ENCODE measurements at places on chromosomes 3 and 15.

DNA sequence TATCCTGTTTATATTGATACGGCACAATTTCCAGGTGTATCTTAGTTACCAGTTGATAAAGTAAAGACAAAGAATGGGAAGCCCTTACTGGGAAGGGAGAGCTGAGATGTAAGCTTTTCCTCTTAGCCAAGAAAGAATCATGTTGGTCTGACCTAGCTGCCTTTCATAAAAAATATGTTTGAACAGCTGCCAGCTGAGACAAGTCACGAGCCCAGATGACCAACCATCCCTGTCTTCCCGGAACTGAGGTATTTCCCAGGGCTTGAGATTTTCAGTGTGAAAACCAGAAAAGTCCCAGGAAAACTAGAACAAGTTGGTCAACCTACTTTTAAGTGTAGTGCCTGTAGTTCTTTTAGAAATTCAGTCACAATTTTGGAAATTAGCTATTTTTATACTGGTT is 3.6 kb upstream of the MYH15 start:
- no peak for DNase-seq

GRCh38 chr3:89179355-89180001 is 72.1 kb downstream of the EPHA3 start:
- DNase-seq = no peak

DNA sequence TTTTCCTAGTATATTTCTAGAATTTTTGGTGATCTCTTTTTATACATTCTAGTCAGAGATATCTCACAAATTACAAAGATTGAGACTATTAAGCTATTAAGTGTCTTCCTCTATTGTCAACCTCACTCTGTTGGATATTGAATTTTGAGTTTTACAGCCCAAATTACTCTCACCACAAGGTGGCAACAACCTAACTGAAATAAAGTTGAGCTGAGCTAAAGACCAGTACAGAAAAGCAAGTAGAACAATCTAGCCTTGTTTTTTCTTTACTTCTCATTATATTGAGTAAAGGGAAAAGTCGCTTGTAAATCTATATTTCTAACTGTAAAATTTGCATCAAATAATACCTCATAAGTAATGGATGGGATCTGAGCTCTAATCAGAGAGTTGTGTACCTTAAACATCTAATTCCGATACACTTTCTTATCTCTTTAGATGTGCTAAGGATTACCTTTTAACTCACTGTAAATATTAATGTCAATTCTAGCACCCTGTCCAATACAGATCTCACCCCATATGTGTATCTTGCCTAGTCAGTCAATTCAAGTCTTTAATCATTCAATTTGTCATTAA is 13.6 kb upstream of the COMMD2 start:
- no peak for DNase-seq

DNA sequence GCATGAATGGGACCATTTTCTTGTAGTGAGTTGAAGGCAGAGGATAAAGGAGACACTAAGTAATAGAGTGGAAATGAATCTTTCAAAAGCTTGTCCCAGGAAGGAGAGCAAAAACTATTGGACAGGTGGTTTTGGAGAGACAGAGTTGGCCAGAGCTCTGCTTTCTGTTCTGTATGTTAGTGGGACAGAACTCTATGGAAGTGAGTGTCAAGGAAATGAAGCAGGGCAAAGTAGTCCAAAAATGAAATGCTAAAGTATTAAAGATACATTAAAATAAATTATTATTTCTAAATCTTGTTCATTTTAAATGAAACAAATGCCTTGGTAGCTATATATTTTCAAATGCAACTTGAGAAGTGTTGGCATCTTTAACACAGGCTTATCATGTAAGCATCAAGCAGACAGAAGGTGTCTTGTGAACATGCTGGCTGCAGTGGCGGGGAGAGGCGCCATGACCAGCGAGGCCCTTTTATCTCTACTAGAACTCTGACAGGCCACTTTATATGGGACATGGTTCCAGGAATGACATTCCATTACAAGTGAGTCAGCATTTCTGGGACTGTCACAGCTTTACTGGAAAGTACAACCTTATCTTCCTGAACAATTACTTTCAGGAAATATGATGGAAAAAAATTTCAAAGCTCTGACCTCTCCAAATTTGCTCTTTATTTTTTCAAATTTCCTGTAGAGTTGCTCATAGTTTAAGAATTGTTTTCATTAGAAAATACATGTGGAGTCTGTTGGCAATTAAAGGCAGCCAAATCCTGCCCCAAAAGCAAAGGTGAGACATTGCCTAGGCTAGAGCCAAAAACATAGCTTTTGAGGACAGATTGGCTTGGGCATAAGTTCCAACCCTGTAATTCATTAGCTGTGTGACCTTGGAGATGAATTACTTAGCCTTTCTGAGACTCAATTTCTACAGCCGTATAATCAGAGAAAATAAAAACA is 106.5 kb downstream of the ECT2 start:
- no peak for DNase-seq

- no peak for DNase-seq
These were observed 75.7 kb downstream of the LRRK1 start for GRCh38 chr15:100994597-100995446.

DNA sequence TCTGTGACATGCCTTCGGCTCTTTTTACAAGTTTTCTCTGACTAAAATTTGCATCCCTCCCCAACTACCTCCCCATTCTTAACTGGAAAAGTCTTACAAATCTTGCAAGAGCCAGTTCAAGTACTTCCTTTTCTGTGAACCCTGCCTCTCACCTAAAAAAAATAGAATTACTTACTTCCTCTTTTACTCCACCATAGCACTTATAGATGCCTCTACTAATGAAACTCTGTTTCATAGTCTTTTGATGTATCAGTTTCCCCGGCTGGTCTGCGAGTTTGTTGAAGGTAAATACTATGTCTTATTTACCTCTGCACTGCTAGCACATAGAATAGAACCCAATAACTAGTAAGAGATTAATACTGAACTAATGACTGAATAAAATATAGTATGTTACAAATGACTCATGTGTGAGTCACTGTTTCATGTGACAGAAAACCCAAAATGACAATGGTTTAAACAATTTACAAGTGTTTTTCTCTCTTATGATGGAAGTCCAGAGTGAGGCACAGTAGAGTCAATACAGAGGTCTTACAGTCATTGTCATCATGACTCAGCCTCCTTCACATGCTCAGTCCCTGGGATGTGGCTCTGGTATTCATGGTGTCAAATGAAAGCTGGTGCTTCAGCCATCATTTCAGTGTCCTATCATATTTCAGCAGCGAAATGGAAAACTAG is 393.5 kb downstream of the RSL24D1 start:
- DNase-seq = no peak

GRCh38 chr3:119420196-119420595 is 43.2 kb downstream of the TMEM39A start:
- no peak for DNase-seq

- DNase-seq = no peak
These were observed 45.3 kb downstream of the ZPLD1 start for GRCh38 chr3:102480139-102480538.

- no peak for DNase-seq
These were observed 95.9 kb upstream of the STT3B start for GRCh38 chr3:31436830-31437229.

DNA sequence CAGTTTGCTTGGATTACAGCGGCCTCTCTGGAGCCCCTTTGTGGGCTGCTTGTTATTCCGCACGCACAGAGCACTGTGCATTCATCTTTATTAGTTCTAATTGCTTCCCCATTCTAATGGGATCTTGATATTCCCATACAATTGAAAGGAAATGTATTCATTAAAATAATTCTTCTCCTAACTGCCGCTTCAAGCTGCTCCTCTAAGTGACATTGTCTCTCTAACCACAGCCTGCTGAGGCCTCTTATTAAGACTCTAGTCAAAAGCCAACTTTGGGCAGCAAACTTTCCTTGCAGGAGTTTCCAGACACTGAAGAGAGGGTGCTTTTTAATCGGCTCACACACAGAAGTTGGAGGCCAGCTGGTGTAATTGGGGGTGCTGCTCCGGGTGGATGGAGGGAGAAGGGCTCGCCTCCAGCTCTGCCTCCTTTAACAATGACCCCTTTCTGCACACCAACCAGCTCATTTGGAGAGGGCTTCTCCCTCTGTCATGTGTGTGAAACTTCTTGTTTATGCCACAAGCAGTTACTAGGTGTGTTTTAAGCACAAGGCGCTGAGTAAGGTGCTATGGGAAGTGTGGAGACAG is 5.6 kb upstream of the MAGEF1 start:
- no peak for DNase-seq

- no peak for DNase-seq
These were observed 234.9 kb downstream of the NTRK3 start for GRCh38 chr15:88021601-88022000.

- DNase-seq = no peak
These were observed 38.4 kb upstream of the MEIS2 start for GRCh38 chr15:37138591-37139215.

DNA sequence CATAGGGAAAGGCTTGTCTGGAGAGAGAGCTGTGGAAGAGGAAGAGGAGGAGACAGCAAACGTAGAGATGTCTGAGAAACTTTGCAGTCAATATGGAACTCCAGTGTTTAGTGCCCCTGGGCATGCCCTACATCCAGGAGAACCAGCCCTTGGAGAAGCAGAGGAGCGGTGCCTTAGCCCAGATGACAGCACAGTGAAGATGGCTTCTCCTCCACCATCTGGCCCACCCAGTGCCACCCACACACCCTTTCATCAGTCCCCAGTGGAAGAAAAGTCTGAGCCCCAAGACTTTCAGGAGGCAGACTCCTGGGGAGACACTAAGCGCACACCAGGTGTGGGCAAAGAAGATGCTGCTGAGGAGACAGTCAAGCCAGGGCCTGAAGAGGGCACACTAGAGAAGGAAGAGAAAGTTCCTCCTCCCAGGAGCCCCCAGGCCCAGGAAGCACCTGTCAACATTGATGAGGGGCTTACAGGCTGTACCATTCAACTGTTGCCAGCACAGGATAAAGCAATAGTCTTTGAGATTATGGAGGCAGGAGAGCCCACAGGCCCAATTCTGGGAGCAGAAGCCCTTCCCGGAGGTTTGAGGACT is 6.9 kb downstream of the MAP1A start:
- no peak for DNase-seq

DNA sequence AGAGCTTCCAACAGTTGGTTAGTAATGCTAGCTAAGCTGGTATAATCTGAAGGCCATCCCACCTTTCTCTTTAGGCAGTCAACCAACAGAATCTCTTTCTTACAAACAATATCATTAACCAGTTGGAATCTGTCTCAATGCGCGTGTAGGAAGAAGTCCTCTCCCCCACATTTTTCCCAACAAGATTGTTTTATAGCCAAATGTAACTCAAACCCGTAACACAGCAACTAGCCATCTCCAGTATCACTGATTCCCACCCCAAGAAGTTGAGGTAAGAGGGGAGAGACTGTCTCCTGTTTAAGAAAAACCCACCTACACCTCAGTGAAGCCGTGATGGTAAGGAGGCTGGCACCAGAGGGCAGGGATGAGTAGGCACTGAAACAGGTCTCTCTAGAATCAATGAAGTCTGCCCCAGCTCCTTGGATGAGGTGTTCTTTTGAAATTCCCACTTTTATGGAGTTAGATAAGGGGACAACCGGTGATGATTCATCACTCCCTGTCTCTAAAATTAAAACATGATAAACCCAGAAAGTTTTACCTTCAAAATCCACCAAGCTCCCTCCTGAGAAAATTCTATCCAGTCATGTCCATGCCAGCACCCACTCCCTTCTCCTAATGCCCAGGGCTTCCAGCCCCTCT is 30.9 kb downstream of the CDC25A start:
- DNase-seq = no peak

Measured in ureter (tissue), 1 donor.